ENCODE measurements at places on chromosomes 2 and 18.

GRCh38 chr2:162509288-162509968 lies 165.5 kb downstream of the GCA start:
- no peak for DNase-seq

- DNase-seq, result no peak
Measured at GRCh38 chr2:24878341-24878740, 41.7 kb downstream of the ADCY3 start.

DNA sequence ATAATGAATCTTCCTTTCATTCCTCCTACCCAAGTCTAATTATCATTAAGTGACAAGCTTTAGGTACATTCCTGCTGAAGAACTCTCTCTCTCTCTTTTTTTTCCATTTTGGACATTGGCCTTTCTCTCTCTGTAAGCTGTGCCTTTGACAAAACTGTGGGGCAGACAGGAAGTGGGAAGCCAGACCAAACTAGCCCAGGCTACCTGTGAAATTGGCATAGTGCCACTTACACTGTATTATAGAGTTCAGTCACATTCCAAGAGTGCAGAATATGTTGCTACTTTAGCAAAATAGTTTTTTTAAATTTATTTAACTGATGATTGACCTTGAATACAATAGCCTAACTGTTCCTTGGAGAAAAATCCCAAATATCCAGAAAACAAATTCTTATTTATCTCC lies 381.5 kb upstream of the ETAA1 start:
- DNase-seq, result no peak

DNA sequence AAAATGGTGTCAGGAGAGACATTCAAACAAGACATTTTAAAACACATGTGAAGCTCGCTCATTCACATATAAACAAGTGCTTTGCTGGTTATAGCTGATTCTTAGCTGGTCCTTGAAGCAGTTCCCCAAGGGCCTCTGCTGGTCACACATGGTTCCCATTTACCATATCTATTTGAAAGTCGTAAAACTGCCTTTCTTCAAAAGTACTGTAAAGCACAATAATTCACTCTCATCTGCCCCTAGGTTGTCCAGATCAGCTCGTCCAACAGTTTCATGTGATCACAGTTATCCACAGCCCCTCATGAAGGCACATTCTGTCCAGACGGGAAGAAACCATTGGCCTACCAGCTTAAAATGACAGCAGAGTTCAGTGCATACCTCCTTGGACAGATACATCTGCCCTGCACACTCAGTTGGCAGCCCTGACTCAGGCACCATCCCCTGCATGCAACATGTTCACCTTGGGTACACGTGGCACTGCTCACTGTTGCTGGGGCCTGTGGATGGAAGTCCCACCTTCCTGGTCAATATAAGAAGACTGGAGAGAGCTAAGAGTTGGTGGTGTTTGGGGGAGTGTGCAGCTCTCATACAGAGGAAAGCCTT lies 108.0 kb upstream of the HAAO start:
- DNase-seq, result no peak

DNA sequence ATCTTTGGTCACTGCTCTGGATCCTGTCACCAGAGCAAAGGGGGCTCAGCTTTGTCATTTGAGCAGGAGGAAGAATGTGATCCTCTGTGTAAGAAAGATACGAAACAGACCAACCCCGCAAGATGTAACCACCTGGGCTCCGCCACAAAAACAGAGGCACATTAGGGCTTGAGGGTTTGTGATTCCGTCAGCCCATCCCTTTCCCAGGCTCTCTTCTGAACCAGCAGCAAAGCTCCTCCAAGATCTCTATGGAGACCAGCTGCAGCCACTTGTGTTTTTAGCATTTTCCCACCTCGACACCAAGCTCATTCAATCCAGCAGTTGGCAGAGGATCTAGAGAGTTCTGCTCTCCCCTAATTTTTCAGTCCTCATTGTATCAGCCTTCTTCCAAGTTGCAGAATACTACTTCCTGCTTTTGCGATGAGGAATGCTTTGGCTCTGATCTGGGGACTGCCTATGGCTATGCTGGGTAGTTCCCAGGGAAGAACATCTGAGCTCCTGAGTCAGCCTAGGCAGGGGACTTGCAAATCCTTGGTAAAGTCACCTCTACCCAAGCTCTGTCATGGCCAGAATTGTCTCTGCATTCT lies 139.6 kb upstream of the RAB12 start:
- no peak for DNase-seq

- no peak for DNase-seq
Measured at GRCh38 chr2:151198645-151199044, 63.0 kb downstream of the RBM43 start.

DNA sequence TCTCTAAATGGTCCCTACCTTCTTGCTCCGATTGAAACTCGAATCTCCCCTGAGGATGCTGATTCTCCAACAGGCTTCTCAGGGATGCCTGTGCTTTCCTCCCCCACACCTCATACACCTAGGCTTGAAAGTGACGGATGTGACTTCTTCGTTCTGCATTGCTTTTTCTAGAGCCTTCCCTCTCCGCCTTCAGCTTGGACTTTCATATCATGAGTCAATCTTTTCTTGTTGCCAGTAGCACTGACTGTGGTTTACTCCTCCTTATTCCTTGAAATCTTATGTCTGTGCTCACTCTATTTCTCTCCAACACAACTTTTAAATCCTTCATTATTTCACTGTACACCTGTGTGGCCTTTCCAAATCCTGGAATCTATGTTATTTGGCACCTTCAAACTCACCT lies 451.4 kb downstream of the TMX3 start:
- DNase-seq, result no peak

DNA sequence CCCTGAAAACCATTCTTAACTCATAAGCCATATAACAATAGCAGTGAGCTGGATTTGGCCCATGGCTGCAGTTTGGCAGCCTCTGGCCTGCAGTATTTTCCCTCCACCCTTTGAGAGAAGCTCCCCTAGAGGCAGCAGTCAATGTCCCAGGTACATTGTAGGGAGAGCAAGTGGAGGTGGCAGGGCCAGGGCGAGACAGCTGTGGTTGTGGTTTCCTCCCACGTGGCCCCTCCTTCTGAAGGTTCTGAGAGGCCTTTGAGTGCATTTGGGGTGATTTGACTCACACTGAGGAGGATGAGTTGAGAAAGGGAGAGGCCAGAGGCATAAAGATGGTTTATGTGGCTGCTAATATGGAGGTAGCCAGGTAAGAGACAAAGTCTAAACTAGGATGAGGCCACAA lies 45.5 kb upstream of the LDAH start:
- DNase-seq, result no peak

DNA sequence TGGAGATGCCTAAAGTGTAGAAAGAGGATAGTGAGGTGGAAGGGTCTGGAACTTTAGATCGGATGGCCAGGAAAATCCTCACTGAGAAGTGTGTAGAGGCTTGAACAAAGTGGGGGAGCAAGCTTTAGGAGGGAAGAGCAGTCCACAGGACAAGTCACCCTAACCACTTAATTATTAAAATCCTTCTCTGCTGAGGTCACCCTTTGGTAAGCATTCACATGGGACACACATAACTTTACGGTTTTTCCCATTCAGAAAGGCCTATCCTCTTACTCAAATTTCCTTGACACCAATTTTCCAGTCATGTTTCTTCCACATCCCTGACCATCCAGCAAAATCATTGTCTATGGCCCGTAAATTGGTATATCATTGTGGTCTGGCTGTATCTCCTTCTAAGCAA lies 31.0 kb upstream of the ZEB2 start:
- DNase-seq, result no peak

DNA sequence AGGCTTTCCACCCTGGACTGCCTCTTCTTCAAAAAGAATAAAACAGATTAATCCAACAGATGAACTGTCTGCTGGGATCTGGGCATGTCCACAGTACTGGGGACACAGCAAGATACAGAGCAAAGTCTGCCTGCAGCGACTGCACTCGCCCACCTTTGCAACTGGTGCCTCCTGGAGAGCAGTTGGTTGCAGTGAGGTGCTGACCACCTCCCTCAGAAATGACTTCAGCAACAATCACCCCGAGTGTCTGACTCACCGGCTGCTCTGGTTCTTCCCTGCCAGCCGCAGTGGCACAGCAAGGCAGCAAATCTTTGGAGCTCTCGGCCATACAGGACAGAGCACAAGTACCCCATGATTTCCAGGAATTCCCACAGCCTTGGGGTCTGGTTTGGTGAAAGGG lies 179.7 kb downstream of the ANAPC1 start:
- no peak for DNase-seq

- DNase-seq, result no peak
Measured at GRCh38 chr2:201419057-201419635, 32.1 kb downstream of the TRAK2 start.

DNA sequence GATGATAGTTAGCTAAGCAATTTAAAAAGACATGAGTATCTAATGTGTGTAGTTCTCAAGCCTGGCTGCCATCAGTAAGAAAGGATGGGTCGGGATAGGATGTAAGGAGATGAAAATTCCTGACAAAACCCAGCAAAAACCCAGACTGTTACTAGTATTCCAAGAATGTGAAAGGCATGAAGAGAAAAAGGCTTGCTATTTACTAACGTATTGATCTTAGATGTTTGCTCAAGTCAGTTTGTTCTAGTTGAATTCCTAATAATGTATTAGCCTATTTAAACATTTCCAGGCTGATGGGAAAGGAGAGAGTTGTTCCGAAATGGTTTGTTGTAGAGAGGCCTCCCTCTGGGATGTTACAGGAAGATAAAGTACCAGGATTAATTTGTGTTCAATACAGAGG lies 88.2 kb downstream of the ZNF532 start:
- no peak for DNase-seq

DNA sequence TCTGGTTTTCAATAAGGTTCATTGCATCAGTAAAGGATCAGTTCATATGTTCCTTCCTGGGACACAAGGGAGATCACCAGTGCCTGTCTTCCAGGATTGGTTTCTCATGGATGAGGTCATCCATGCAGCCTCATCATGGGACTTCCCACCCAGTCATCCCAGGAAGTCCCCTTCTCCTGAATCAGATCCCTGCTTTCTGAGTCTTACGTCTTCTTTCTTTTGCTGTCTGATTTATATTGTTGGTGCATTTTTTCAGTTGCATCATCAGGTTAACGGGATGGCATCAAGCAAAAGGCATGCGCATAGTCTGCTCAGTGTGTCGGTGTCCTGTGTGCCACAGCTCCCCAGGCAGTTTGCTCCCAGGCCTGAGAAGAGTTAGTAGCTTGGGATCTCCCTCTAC lies 105.9 kb downstream of the SOX11 start:
- no peak for DNase-seq

- DNase-seq, result no peak
Measured at GRCh38 chr2:223724861-223725260, 112.5 kb downstream of the AP1S3 start.

- DNase-seq, result no peak
Measured at GRCh38 chr2:133755480-133756300, 187.4 kb upstream of the NCKAP5 start.

Measured in DMS 273 treated with DMSO at 0.1 percent for 48 hours (cell line).